ENCODE measurements at places on chromosomes 3 and 15.

DNA sequence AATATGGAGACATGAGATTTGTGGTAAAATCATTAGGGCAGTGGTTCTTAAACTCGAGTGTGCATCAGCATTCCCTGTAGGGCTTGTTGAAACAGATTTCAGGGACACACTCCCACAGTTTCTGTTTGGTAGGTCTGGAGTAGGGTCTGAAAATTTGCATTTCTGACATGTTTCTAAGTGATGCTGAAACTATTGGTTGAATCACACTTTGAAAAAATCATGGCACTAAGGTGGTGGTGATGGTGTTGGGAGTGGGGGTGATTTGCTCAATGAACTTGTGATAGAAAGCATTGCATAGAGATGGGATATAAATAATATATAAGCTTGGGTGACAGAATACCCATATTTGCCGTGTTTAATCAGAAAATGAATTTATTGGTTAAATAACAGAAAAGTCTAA is 11.3 kb downstream of the MITF start:
- no peak for DNase-seq

DNA sequence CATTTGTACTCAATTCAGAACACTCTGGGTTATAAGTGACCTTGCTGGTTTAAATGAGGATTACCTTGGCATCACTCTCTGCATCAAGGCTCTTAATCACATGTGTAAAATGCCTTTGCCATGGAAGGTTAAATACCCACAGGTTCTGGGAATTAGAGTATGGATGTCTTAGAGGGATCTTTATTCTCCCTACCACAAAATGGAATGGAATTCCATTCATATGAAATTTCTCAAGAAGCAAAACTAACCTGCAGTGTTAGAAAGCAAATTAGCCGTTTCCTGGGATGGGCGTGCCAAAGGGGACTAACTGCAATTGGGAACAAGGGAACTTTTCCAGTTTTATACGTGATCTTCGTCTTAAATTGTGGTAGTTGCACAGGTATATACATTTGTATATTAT is 39.8 kb downstream of the TBL1XR1 start:
- DNase-seq, result no peak

GRCh38 chr3:144775551-144775950 is 803.9 kb downstream of the DIPK2A start:
- no peak for DNase-seq

DNA sequence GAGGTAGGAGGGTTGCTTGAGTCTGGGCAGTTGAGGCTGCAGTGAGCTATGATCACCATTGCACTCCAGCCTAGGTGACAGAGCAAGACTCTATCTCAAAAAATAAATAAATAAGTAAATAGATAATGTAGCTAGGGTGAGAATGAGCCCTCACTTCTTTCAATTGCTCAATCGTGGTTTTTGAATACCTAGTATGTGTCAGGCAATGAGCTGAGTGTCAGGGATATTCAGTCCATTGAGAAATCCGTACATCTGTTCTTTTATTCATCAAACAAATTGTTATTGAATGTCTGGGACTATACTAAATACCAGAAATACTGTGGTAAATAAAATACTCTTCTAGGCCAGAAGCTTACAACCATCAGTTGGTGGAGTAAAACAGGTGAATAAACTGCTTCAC is 6.2 kb upstream of the ZNF148 start:
- DNase-seq, result no peak

DNA sequence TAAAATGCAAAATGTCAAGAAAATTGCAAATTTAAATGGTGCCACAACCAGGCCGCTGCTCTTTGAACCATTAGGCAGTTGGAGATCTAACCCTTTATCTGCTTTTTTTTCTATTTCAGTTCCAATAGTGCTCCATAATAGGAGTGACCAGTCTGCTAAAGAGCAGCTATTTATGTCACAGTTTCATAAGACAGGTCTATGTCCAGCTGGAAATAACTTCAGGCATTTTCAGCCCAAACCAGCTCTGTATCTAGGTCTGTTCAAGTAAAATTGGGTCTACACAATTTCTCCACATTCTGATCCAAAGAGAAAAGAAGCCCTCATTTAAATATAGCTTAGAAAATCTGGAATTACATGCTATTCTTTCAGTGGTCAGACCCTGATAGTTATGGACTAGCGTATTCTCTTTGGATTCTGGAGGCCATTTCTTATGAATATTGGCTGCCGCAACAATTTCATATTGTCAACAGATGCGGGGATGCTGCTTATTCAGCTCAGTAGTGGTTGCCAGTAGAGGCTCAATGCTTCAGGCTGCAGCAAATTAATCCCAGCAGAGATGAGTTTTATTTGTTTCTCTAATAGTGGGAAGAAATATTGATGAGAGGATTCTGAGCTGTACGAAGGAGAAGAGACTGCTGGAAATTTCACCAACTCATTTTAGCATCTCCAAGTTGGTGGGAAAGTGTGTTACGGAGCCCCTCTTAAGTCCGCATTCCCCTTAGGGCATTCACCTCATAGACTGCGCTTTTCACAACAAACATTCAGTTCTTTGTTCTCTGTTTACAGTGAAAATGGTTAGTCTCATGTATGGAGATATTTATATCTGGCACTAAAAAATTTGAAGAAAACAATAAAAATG is 887.0 kb downstream of the ROBO1 start:
- DNase-seq, result no peak

GRCh38 chr15:62452026-62452425 is 286.9 kb upstream of the C2CD4B start:
- no peak for DNase-seq

DNA sequence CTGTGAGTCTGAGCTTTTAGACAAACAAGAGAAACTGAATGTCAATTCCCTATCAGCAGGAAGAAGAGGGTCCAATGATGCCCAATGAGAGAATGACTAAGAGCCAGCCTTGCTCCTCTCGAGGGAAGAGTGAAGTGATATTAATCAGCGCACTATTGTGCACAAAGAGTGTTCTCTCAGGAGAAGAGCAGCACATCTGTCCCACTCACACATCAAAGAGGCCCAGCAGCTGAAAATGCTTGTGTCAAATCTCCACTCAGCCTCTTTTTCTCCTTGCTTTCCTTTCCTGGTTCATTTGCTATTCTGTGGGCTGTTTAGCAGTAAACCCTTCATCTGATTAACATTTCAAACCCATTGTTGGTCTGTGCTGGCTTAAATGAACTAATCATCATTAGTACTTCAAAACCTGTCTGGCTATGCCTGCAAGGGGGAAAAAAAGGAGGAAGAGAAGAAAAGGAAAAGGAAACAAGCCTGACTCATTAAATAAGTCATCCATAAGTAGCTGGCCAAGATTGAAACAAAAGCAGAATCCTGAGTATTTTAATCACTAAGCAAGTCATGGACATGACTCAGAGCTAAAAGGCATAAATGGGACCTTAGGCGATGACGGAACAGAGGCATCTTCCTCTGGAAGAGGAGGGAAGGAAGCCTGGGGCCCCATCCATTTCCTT is 912.7 kb downstream of the TUSC7 start:
- no peak for DNase-seq

DNA sequence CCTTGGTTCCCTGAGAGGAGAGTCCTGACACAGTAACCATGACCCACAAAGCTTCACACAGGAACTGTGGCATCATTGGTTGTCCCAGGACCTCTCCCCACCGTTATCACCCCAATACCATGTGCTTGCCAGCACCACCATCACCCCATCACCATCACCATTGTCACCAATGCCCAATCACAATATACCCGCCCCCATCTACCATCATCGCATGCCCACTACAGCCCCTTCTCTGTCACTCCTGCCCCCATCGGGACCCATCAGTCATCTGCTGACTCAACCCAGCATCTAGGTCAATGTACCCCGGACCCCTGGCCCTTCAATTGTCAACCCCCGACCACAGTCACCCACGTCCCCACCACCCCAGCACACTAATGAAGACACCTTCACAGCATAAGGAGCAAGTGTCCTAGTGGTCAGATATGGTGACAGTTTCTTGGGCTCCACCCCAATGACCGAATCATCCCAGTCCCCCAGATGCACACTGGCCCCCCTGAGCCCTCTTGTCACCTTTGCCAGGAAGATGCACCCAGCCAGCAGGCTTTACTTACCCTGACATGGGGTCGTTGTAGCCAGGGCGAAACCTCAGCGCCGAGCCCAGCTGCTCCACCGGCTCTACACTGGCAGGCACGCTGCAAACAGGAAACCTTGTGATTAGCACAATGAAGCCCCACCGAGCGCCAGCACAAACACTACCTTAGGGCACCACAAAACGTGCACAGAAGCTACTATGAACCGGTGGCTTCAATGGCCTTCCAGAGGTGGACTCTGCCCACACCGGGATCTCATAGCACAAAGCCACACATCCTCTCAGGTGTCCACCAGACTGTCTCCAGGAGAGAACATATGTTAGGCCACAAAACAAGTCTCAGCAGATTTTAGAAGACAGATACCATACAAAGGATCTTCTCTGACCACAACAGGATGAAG is 25.1 kb downstream of the SHISA5 start:
- no peak for DNase-seq

DNA sequence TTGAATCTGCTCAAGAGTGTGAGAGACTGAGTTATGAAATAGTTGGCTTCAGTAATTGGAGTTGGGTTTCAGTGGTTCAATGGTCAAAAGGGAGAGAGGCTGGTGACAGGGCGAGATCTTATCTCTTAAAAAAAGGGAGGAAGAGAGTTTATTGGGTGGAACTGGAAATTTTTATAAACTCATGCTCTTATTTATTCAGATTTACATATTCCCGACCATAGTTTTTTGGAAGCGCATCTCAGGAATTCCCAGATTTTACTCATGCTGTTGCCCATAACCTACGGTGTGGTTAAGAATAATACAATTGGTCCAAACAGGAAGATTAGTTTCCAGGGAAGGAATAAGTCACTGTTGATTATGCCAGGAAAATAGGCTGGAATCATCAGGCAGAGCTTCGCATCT is 41.4 kb downstream of the CD200 start:
- no peak for DNase-seq

DNA sequence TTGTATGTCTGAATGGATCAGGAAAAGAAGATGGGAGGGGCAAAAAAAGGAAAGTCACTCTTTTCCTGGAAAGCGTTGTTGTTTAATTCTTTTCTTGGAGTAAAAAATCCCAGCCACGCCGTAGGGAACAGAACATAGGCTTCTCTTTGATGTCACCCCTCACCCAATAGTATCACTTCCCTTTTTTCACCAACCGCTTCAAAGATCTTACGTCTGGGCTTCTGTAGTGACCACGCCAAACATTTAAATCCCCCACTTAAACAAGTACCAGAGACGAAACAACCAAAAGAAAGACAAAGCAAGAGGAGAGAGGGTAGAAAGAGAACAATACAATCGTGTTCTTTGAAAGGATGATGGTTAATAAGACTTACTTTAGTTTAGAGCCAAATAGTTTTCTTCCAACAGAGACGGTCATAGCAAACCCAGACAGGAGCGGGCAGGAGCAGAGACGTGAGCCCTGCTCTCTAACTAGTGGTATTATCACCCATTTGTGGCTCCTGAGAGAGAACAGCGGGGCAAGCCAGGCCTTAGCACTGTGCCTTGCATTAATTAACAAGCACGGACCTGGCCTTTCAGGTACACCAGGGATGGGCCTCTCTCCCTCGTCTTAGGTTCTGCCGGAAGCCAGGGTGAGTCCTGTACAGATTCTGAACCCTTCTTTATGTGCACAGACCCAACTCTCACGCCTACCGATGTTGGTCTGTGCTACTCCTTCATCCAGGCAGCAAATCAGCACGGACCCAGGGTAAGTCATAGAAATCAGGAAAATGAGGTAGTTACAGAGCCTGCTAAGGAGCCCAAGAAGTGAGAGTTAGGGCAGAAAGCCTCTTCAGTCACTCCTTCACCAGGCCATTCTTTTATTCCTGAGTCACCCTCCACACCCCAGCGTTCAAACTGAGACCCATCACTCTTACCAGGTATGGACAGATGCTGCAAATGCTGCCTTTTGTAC is 28.2 kb upstream of the BCL6 start:
- DNase-seq, result no peak

GRCh38 chr3:44712455-44713075 is at the start of gene ZNF502:
Gene ZNF502 (plus strand): TSS chr3:44712660. CDS start chr3:44720262, 7,602 bp downstream.
- peak; percentile 90 for DNase-seq

- DNase-seq, result no peak
Measured at GRCh38 chr3:15329046-15330005, 3.1 kb downstream of the SH3BP5 start.

DNA sequence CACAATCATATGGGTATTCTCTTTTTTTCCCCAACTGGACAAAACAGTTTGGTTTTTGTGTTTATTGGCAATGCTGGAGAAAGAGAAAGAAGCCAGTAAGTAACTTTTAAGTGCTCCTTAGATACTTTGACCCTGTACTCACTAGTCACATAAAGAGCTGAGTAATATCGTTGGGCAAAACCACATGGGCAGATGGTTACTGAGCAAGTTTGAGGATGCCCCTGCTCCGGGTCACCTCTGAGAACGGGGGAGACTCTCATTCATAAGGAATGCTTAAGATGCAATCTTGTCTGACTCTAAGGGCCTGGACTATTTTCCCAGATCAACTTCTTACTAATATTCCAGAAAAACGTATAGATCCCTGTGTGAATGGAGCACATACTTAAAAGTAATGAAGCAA is 106.4 kb upstream of the SLC2A2 start:
- DNase-seq, result no peak

DNA sequence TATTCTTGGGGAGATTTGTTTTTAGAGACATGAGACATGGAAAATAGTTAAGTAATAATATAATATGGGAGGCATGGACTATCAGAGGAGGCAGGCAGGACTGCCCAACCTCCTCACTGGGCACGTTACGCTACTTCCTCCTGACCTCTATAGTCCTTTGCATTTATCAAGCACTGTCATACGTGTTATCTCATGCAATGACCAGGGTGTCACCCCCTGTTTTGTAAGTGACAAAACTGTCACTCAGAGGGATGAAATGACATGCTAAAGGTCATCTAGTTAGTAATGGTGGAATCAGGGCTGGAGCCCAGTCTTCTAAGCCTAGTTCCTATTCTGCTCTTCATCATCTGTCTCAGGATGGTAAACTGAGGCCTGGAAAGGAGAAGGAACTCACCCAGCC is 66.7 kb downstream of the ST6GAL1 start:
- DNase-seq, result no peak

GRCh38 chr3:16865335-16865734 is 19.4 kb upstream of the PLCL2 start:
- no peak for DNase-seq

DNA sequence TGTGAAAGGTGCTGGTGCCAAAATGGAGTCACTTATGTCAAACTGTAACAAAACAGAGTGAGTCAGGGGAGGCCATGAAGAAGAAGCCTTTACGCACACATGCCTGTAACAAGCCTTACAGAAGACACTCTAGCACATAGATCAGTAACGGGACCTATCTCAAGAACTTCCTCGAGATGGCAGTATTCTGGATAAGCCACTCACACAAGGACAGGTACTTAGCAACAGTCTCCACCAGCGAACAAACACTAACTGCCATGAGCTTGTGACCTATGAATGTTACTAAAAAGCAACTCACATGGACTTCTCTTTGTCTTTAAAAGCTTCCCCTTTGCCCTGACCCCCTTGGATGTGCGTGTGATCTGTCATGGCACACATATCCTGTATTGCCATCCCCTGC is 235.1 kb downstream of the CD47 start:
- DNase-seq, result no peak

All from hypothalamus (tissue), 51 donors.